ENCODE measurements at places on chromosomes 16 and 17.
A peak's percentile ranks its signal among the peaks of the same experiment; 100 is the strongest.

- DNase-seq = no peak
Observed at GRCh38 chr17:34347063-34347462, 9.2 kb upstream of the CCL13 start.

DNA sequence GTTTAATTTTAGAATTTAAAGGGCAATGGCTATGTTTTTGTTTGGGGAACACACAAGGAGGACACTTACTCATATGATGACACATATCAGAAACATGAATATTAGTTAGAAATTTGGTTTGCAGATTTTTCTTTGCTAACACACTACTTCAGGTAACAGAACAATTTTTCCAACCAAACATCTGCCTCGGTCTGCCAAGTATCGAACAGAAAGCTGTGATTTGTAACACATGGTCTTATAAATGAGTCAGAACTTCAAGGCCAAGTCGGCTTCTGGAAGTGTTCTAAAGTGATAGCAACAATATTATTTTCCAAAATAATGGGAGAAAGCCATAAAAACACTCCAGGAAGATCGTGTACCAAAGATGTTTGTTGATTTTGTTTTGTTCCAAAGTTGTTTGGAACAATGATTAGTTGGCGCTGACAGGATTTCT lies 75.9 kb upstream of the PMFBP1 start:
- DNase-seq = peak; percentile 46

DNA sequence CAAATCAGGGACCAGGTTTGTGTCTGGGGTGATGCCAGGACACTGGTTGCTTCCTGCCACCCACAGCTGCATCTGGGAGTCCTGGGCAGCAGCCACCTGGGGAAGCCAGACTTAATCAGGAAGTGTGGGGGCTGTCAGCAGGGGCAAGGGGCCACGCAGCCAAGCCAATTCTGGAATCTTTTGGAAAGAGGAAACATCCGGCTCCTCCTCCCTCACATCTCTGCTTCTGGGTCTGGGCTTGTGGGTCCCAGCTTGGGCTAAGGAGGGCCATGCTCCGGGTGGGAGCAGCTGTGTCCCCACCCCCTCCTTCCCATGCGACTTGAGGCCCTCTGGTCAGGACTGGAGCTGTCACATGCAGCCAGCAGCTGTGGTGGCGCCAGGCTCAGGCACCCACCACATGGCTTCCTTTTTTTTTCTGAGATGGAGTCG lies 37.0 kb upstream of the CCDC182 start:
- DNase-seq = no peak

- DNase-seq = no peak
Observed at GRCh38 chr17:52451294-52451861, 292.9 kb upstream of the CA10 start.

DNA sequence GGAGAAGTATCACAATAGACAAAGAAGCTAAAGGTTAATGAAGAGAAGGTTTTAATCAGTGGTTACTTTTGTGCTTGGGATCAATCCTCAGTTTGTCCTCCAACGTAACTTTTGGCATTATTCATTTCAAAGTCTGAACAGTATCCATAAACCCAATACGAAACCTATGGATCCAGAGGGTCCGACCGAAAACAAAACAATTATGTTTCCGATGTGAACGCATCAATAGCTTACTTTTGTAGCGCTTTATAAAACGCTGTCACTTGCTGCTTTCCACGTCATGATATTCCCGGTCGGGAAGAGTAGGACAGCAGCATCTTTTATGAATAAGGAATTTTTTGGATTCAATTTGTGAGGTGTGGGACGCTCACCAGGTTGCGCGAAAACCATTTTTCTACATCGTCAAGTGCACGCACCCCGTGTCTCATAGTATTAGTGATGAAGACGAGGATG lies 383.8 kb downstream of the ZFHX3 start:
- no peak for DNase-seq

All from GM04503 (cell line).